IPS-NIHi11 (cell line): ENCODE measurements at places on chromosomes 12 and 14.
A peak's percentile ranks its signal among the peaks of the same experiment; 100 is the strongest.

DNA sequence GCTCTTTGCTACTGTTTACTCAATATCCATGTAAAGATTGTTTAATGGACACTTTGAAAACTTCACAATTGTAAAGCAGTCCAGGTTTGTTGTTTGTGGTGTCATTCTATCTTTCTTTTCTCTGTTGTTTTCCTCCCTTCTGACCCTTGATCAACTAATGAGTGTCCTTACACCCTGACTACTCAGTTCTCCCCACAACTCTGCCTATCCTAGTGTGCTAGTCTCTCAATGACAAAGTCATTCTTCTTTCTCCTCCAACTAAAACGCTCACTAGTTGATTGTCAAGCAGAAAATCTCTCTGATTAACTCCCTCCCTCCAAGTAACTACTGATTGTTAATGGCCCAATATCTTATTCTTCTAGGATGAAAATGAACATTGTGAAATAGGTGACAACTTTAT lies 148.5 kb upstream of the FBXO33 start:
- no peak for DNase-seq

- DNase-seq, result no peak
Measured at GRCh38 chr12:26571560-26571959, 261.4 kb downstream of the ITPR2 start.

DNA sequence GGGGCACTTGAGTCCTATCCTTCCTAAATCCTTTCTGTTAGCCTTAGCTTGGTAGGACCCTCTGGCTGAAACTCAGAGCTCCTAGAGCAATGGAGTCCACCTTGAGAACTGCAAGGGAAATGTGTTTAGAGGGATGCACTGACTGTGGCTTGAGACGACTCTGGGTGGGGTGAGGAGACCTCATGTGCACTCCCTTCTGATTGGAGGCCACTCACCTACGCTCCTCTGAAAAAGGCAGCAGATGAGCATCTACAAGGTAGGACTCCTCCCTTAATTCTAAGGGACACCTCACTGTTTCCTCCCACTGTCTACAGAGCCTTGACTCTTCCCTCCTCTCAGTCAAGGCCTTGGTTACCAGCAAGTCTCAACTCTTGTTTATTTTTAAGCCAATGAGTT lies 1.0 kb downstream of the MAP3K12 start:
- DNase-seq, result no peak

- DNase-seq, result no peak
Measured at GRCh38 chr12:113802000-113802749, 163.9 kb downstream of the RBM19 start.

DNA sequence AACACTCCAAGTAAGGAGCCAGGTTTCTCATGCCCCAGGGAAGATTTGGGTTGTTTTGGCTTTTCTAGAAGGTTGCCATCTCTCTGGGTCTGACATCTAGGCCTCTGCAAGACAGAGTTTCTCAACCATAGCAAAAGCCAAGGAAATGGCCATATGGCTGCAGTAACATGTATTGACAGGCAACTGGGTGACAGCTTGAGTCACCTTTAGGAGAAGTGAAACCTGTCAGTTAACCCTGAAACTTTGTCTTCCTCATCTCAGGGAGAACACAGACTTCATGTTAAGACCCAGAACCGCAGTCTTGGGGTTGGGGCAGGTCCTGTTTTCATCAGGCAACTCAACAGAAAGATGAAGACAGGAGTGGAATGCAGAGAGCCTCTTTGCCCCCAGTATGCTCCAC lies 46.0 kb upstream of the PLBD1 start:
- no peak for DNase-seq

- no peak for DNase-seq
Measured at GRCh38 chr12:48220701-48221100, 17.6 kb upstream of the OR10AD1 start.

DNA sequence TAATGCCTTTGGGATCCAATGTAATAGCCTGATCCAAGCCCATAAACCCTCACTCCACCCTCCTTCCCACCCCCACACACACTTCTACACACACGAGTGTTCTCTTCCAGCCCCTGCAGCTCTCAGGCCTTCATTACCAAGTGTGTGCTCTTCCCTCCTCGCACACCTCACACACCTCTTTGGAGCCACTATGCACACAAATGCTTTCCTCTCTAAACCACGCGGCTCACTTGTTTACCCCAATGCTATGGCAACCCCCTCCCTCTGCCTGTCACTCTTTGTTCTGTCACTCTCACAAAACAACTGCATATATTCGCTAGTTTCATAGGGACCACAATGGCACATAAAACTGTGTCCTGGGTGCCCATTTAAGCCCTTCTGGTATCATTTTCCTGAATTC lies 35.1 kb downstream of the PPP2R5E start:
- peak; percentile 44 for DNase-seq

DNA sequence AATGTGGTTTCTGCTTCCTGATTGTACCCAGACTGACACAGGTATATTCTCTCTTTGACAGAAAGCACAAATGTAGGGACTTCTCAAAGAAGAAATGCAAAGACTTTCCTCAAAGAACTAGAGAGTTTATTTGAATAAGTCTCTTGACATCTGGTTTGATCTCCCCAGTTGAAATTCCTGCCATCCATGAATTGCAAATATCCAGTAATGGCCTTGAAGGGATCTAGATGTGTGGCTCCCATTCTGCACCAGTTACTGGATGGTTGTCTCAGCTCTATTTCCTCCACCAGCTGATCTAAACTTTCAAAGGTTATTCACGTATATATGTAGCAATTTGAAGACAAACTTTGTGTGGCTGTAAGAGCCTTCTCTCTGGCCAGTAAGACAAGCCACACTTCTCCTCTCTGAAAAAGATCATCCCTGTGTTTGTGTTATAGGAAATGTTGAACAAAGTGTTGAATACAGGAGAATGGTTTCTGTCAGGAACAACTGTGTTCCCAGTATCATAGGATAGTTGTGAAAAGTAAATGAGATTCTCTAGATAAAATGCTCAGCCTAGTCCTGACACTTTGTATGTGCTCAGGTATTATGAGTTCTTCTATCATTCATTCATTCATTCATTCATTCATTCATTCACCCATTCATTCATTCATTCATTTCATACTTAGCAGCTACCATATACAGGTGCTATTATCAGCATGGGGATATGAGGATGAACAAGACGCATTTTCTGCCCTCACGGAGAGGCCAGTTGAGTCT lies 22.7 kb upstream of the GPRC5A start:
- DNase-seq, result no peak

DNA sequence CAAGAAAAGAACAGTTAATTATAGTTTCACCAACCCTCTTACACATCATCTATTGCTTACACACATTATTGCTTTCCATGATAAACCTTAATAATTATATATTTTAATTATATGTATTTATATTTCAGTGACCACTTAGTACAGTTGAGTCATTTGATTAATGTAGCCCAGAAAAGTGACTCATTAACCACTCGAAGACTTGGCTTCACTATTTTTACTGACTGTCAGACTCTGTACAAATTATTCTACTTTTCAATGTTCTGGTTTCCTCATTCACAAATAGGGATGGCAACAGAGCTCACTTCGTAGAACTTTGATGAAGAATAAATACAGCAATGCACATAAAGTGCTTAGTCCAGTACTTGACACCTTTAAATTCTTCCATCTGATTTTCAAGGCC lies 98.3 kb downstream of the CFAP54 start:
- DNase-seq, result no peak

- no peak for DNase-seq
Measured at GRCh38 chr12:63940310-63941005, 96.0 kb downstream of the SRGAP1 start.

GRCh38 chr12:105860561-105861207 lies 278.1 kb downstream of the NUAK1 start:
- DNase-seq, result no peak

- DNase-seq, result no peak
Measured at GRCh38 chr14:55454264-55455002, 14.0 kb upstream of the TBPL2 start.

DNA sequence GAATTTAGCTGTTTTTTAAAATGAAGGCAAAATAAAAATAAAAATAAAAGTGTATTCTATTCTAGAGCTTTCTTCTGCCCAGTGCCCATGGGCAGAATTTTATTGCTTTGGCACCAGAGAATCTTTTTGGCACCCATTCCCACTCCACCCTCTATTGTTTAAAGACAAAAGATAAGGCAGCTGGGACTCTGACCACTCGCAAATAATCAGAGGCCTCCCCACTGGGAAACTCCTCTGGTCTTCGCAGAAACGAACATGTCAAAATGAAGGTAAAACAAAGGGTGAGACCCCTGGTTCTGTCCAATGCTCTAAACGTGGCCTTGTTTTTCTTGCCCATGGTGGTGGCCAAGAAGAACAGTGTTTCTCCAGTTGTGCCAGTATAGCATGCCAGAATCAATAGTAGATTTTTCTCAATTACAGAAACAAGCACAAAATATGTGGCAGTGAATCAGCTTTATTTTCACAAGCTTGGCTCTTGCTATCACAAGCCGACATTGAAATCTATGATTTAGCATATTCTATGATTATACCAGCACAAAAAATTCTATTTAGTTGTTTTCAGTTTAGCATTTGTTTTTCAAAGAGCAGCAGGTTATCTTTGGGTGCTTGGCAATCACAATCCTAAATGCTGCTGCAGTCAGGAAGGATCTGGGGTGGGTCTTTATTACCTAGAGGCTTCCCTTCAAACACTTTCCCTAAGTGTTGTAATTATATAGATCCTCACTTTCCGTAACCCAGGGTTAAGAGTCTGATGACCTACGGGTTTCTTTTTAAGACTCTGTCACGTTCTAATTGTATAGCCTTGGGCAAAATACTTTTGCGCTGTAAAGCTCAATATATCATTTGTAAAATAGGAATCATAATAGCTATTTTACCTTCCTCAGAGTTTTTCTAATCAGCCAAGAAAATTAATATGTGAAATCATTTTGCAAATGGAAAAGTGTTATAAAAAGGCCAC lies 50.5 kb downstream of the KITLG start:
- DNase-seq, result no peak

- DNase-seq, result peak; percentile 63
Measured at GRCh38 chr14:25431211-25432076, 381.5 kb upstream of the STXBP6 start.
